Panc1 (cell line): ENCODE measurements at places on chromosomes 6 and 20.

GRCh38 chr6:169738976-169739529 lies 12.3 kb downstream of the DYNLT2 start:
- no peak for DNase-seq

GRCh38 chr20:43824309-43825050 lies 90.2 kb upstream of the TOX2 start:
- no peak for DNase-seq

GRCh38 chr6:12718015-12718414 lies 1.4 kb downstream of the PHACTR1 start:
- no peak for DNase-seq

GRCh38 chr20:58649288-58650180 lies 1.5 kb upstream of the STX16 start:
- DNase-seq = no peak

- DNase-seq = no peak
These were observed 49.0 kb downstream of the SLC22A23 start for GRCh38 chr6:3407840-3408239.

DNA sequence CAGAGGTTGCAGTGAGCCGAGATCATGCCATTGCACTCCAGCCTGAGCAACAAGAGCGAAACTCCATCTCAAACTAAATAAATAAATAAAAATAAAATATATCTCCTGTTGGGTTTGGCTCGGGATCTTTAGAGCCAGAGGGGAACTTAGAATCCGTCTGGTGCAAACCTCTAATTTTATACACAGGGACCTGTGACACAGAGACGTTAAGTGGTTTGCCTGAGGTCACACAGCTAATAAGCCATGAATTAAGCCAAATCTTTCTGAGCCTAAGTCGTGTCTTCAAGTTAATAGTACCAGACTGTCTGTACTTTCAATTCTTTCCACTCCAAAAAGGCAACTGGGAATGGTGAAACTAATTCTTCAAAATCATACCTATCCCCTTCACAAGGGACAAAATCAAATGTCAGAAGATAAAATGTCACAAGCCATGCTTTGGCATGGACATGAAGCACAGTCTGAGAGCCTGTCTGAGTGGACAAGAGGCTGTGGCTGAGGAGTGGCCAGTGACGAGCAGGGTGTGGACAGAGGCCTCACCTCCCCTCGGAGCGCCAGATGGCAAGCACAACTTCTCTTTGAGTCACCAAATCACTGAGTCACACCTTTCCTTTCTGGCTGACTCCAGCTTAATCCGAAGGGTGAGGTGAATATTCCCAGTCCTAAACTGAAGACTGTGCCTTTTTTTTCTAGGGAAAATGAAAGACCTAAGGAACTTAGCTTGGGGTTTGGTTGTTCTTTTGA lies 177.4 kb downstream of the TFAP2A start:
- peak; percentile 64 for DNase-seq

- DNase-seq = no peak
These were observed 316.0 kb downstream of the TFAP2C start for GRCh38 chr20:56945057-56945456.

GRCh38 chr20:37254114-37254878 lies 7.3 kb downstream of the GHRH start:
- no peak for DNase-seq
